NCI-H1436 treated with DMSO at 0.1 percent for 48 hours (cell line): ENCODE measurements at places on chromosomes 3 and 15.

GRCh38 chr3:143348486-143349327, 229.1 kb downstream of the CHST2 start:
- no peak for DNase-seq

- no peak for DNase-seq
These were observed 70.5 kb upstream of the HEG1 start for GRCh38 chr3:125126323-125126722.

GRCh38 chr3:12439161-12439940, 44.9 kb upstream of the TSEN2 start:
- no peak for DNase-seq

- no peak for DNase-seq
These were observed 17.8 kb downstream of the APBA2 start for GRCh38 chr15:28903555-28903954.
